Effector memory CD4-positive, alpha-beta T cell (primary cell): ENCODE measurements at places on chromosomes 3 and 15.

DNA sequence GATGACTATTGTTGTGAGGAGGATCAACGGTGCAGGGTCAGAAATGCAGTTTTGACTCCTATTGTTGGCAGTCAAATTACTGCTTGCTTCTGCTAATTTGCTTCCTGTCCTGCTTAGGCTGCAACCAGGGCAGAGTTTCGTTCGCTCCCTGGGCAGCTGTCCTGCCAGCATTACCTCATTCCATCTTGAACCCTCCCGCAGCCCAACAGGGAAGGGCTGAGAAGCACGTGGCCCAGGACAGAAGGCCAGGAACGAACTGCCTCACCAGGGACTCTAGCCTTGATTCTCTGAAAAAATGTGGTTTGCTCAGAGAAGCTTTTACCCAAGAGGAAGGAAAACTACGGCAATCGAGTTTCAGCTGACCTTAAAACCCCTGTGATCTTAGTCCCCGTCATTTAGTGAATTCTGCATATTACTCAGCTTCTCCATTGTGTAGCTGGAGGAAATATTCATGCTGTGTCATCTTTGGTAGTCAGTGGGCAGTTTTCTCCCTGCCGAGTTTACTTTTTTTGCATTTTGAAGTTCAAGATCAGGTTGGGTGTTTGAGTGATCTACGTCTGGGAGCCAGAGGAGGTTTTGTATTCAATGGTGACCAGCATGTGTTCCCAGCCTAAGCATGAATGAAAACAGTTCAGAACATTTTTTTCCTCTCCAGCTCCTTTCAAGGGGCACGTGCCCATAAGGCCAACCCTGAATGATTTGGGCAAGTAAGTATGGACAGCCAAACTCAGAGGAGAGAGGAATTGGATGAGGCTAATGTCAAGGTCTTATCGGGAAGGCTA, 23.0 kb downstream of the TLNRD1 start:
- DNase-seq, result no peak

GRCh38 chr3:17954801-17955200, 212.4 kb upstream of the TBC1D5 start:
- DNase-seq, result no peak

GRCh38 chr3:72155391-72156064, 370.6 kb upstream of the PROK2 start:
- DNase-seq, result no peak

GRCh38 chr15:83248151-83249029, 36.1 kb downstream of the BNC1 start:
- no peak for DNase-seq

GRCh38 chr3:46954178-46954577, 22.4 kb downstream of the CCDC12 start:
- DNase-seq, result no peak

GRCh38 chr15:83282776-83283137, 1.7 kb downstream of the BNC1 start:
- DNase-seq, result no peak

GRCh38 chr3:11757441-11757875, 89.2 kb downstream of the TAMM41 start:
- DNase-seq, result no peak

GRCh38 chr3:126541628-126542339, 16.9 kb downstream of the C3orf22 start:
- DNase-seq, result no peak

DNA sequence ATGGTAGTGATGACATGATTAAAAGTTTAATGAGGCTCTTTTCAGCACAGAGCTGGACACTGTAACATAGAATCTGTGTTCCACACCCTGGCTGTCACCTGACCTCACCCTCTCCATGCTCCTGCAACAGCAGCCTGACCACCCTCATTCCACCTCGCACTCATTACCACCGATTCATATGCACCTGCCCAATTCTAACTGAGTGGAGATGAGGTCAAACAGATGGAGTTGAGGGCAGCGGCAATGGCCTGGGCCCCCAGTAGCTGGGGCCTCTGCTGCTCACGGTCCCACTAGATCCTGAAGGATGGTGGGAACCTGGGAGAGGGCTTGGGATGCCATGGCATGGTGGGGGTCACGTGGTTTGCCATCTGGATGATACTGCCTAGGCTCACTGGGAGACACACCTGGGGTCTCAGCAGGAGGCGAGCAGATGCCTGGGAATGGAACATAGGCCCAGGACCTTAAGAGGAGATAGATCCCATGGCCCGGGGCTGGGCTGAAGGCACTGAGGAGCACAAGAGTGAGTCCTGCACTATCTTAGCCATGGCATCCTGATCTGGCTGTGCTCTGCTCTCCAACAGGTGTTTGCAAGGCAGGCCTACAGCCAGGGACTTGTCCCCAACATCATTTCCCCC, 1.3 kb downstream of the SCN5A start:
- no peak for DNase-seq

DNA sequence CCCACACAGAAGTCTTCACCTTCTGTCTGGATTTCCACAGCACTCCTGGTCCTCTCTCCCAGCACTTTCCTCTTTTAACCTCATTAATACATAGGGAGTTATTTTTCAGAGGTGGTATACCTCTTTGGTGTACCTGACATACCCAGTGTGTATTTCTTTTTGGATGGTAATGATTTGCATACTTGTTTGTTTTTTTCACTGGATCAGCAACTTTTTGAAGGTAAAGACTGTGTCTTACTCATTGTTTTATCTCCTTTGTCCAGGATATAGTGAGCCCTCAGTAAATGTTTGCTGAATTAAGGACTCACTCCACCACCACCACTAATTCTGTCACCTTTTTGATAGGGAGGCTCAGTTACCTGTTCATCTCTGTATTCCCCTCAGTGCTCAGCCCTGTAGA, 52.1 kb downstream of the SACM1L start:
- DNase-seq, result no peak

- no peak for DNase-seq
Measured at GRCh38 chr15:73901126-73901810, 25.0 kb upstream of the LOXL1 start.

- DNase-seq, result no peak
Measured at GRCh38 chr15:79943820-79944219, 27.2 kb downstream of the BCL2A1 start.

- DNase-seq, result no peak
Measured at GRCh38 chr3:13951184-13951583, 71.3 kb upstream of the WNT7A start.

GRCh38 chr3:16056217-16056616, 118.3 kb upstream of the GALNT15 start:
- no peak for DNase-seq

DNA sequence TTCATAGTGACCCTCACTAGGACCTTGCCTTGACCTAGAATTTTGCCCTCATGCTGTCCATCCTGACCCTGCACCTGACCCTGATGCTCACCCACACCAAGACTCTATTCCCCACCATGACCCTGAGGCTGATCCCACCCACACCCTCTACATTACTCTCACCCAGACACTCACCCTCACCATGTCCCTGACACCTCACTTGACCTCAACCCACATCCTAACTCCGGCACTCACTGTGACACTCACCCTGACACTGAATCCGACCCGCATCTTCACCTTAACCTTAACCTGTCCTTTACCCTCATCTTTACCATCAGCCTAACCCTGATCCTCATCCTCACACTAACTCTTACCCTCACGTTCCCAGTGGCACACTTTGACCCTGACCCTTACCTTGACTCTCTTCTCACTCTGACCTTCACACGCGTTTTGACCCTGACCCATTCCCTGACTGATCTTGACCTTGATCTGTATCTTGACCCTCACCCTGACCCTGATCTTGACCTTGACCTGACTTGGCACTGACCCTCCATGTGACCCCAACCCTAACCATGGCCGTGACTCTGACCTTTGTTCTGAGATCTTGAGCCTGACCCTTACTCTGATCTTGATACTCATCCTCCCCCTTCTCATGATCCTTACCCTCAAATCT, 22.2 kb upstream of the SLC25A26 start:
- DNase-seq, result no peak

DNA sequence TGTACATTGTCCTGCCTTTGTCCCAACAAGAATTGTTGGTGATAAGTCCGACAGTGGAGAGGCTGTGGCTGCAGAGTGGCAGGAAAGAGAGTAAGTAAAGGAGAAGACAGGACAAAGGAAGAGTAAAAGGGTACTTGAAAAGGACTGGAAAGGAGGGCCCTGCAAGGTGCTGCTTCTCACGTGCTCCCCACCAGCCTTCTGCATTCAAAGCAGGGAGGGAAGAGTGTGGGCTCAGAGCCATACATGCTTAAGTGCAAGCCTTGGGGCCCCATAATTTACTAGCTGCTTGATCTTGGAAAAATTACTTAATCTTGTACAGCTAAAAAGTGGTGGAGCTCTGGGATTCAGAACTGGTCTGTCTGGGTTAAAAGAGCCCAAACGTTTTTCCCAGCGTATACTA, 29.9 kb downstream of the MME start:
- no peak for DNase-seq

GRCh38 chr15:51128701-51129100, 34.0 kb upstream of the TNFAIP8L3 start:
- no peak for DNase-seq

DNA sequence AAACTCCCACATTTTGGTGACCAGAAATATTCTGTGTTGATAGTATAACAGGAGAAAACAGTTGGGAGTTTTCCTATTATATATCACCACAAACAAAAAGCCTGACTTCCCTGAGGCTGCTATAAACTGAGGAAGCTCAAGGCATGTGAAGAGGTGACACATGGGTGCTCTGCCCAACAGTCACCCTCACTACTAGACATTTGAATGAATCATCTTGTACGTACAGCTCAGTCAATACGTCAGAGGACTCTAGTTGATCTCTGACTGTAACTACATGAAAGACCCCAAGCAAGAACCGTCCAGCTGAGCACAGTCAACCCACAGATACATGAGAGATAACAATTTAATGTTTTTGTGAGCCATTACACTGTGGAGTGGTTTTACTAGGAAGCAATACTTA, 338.3 kb upstream of the ATP11B start:
- no peak for DNase-seq

- no peak for DNase-seq
Measured at GRCh38 chr3:162390891-162391290, 894.3 kb downstream of the OTOL1 start.

- no peak for DNase-seq
Measured at GRCh38 chr3:132236701-132237651, 80.2 kb upstream of the ACP3 start.

DNA sequence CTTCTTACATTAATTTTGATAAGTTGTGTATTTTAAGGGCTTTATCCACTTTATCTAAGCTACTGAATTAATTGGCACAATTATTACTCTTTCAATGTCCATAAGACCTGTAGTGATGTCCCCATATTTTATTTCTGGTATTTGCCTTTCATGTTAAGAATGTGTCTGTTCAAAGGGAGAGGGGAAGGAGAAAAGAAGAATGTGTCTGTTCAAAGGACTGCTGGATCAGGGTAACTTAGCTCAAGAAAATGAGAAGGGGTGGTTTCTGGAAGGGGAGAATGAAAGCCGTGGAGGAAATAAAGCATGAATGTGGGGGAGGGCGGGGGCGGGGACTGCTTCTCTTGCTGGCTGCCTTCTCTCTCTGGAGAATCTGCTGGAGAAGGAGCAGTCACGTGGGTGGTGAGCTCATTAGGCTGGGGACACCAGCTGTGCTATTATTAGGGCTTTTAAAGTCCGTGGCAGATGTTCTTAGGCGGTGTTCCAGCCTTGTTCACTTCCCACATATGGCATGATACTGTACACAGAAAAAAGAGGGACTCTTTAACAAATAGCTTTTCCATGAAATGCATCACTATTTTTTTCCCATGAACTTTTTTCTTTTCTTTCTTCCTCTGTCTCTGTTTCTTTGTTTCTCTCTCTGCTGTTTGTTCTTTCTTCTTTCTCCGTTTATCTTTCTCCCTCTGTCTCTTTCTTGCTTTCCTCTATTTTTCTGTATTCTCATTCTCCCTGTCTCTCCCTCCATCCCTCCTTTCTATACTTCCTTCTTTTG, 63.7 kb upstream of the ULK4 start:
- DNase-seq, result no peak

- DNase-seq, result no peak
Measured at GRCh38 chr15:98873441-98874218, 134.0 kb downstream of the PGPEP1L start.

DNA sequence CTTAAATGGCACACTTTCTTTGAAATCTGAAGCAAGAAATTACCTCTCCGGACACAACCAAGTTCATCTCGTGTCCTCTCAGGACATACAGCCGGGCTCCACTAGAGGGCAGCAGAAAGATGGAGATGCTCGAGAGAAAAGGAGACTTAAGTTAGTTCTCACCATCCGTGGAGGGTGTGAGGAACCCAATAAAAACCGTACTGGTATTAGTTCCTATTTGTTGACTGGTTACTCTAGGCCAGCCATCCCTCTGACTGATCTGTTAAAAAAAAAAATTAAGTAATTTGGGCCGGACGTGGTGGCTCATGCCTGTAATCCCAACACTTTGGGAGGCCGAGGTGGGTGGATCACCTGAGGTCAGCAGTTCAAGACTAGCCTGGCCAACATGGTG, 7.9 kb upstream of the CYP11A1 start:
- DNase-seq, result peak; percentile 70

- no peak for DNase-seq
Measured at GRCh38 chr3:34239287-34239686, 440.9 kb downstream of the PDCD6IP start.

- no peak for DNase-seq
Measured at GRCh38 chr15:65404186-65404872, 18.4 kb downstream of the IGDCC4 start.

DNA sequence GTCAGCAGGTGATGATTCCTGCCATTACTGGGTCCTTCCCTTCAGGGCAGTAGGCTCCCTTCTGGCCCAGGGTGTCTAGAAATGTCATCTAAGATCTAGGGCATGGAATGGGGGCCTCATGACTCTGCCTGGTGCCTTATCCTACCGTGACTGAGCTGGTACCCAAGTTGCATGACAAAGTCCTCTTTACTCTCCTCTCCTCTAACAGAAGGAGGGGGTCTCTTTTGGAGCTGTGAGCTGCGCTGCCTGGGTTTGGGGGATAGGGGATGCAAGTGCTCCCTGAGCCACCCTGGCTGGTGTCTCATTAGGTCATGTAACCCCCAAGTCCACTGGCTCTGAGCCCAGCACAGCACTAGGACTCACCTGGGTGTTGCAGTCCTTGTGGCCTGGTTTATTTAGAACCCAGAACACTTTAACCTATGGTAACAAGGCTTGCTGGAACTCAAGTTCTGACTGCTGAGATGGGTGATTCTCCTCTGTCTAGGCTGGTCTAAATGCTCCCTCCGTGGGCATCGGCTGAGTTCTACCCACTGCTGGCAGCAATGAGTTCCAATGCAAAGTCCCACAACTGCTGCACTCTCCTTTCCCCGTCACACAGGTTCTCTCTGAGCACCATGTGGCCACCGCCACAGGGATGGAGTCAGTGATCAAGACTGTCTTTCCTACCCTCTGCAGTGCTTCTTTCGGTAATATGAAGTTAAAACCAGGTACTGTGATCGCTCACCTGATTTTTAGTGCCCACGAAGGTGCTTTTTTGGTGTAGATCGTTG, 34.0 kb downstream of the XXYLT1 start:
- no peak for DNase-seq

GRCh38 chr3:12839156-12839946, 2.0 kb downstream of the RPL32 start:
- DNase-seq, result no peak
